ENCODE measurements at places on chromosomes 12 and 14.

DNA sequence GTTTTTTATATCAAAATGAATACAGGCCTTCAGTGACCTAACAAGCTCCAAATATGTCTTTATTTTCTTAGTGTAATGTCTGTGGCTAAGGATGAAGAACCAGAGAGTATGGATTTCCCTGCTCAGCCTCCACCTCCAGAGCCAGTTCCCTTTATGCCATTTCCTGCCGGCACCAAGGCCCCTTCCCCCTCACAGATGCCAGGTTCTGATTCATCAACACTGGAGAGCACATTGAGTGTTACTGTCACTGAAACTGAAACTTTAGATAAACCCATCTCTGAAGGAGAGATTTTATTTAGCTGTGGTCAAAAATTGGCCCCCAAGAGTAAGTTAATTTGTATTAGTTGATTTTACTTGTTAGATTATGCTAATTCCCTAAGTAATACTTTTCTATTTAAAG is 61.0 kb downstream of the KIAA0586 start:
- no peak for DNase-seq

GRCh38 chr12:19238540-19238939 is 109.0 kb downstream of the PLEKHA5 start:
- DNase-seq, result no peak

GRCh38 chr14:26173581-26174110 is 424.2 kb downstream of the NOVA1 start:
- no peak for DNase-seq

DNA sequence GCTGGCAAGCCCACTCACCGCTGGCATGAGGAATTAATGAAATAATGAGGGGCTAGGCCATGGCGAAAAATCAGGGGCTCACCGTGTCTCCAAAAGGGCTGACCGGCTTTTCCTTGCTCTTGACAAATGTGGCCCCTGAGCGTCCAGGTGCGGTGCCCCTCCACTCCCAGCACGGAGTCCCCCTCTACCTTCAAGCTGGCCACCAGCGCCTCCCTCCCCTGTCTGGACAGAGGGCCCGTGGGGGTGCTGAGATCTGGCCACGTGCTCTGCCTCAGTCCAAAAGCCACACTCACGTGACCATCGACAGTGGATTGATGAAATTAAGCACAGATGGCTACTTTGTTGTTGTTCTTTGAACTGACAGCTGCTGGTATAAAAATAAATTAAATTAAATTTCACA is 78.8 kb upstream of the BCL11B start:
- peak; percentile 24 for DNase-seq

GRCh38 chr14:65434216-65434850 is 21.8 kb downstream of the FUT8 start:
- peak; percentile 33 for DNase-seq

- DNase-seq, result no peak
These were observed 565 bp downstream of the CEP83 start for GRCh38 chr12:94458877-94459727.

DNA sequence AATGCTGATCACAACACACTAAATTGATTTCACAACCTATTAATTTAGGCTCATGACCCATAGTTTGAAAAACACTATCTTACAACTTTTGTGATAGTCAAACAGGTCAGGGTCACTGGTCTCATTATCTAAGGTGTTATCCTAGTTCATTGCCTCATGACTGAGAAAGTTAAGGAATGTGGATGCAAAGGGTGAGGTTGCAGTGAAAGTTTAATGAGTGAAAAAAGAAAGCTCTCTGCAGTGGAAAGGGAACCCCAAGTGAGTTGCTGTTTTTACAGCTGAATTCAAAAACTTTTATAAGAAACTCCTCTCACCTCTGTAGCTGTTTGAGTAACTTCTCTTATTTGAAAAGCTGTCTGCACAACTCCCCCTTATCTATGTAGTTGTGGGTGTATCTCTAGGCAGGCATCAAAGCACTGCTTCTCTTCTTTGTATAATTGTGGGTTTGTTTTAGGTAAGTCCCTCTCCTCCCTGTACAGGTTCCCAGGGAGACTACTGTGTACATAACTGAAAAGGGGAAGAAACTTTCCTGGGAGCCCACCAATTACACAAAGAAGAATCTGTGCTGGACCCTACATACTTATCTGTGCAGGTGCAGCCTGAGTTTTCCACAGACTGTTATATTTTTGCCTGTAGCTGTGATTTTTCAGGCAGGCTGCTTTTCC is 18.9 kb downstream of the DNAL1 start:
- DNase-seq, result no peak

GRCh38 chr14:56814969-56815700 is 4.9 kb upstream of the OTX2 start:
- DNase-seq, result no peak

- no peak for DNase-seq
These were observed 16.1 kb downstream of the GPR68 start for GRCh38 chr14:91228112-91229004.

GRCh38 chr14:33940561-33941011 is 10.3 kb downstream of the EGLN3 start:
- no peak for DNase-seq
